Iris pigment epithelial cell (primary cell): ENCODE measurements at places on chromosomes 13 and 19.

DNA sequence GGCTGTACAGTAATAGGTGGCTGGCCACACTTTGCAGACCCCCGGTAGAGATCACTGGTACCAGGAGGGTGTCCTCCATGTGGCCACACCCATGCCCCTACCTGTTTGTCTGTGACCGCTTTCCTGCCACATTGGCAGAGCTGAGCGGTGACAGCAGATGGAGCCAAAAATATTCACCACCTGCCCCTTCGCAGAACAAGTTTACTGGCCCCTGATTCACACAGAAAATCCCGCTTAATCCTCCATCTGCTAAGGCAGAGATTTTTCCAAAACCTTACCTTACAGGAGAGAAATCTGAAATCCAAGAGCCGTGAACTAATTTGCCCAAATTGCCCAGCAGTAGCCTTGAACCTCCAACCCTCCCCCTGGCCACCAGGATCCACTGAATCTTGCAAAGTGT lies 52.1 kb downstream of the MYO9B start:
- no peak for DNase-seq

- peak; percentile 69 for DNase-seq
Observed at GRCh38 chr13:67148161-67148571, 82.0 kb downstream of the PCDH9 start.

DNA sequence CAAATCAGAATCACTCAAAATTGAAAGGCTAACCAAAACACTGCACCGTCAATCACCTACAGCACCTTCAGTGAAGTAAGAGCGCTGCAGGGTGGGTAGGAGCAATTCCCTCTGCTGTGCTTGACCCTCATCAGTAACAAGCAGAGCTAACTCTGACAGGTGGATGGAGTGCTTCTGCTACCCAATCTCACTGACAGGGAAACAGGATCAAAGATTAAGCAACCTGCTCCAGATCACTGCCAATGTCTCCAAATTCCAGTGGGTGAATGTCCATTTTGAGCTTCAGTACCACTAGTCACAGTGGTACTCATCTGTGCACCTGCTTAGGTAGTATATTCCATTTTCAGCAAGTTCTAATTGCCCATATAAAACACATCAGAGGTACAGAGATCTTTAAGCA lies 25.2 kb downstream of the BRD4 start:
- DNase-seq, result no peak

- DNase-seq, result no peak
Observed at GRCh38 chr13:88085036-88085435, 413.9 kb downstream of the SLITRK5 start.

GRCh38 chr13:112034846-112035245 lies 32.1 kb upstream of the SOX1 start:
- no peak for DNase-seq

GRCh38 chr13:31072041-31072440 lies 89.7 kb downstream of the HSPH1 start:
- DNase-seq, result peak; percentile 54

DNA sequence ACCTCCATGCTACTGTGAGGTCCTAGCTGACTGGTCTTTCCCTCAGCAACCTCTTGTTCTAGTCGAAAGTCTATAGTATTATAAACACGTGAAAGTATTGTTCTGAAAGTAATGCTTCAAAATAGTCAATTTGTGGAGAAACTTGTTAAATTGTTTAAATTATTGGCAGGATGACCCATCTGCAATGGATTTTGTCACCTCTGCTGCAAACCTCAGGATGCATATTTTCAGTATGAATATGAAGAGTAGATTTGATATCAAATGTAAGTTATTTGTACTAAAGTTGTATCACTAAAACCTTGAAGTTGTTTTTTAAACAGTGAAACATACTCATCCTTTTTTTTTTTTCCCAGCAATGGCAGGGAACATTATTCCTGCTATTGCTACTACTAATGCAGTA lies 25.9 kb downstream of the UBA2 start:
- no peak for DNase-seq

GRCh38 chr13:49292742-49293486 lies 45.2 kb downstream of the CDADC1 start:
- DNase-seq, result peak; percentile 81

DNA sequence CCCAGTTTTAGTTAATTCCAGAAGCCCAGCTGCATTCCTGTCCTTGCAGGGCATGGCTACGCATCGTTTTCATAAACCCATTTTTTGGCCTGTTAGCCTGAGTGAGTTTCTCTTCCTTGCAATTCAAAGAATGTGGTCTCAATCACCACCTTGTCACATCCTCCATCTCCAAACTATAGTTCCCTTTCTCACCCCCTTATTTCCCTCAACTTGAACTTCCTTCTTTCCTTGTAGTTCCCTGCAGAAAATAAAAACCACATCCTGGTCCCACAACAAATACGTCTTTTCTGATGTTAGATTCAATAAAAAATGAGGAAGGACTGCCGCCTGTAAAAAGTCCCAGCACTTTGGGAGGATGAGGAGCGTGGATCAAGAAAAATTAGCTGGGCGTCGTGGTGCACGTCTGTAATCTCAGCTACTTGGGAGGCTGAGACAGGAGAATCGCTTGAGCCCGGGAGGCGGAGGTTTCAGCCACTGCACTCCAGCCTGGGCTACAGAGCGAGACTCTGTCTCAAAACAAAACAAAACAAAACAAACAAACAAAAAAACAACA lies 13.2 kb downstream of the ADGRE3 start:
- DNase-seq, result no peak

- DNase-seq, result no peak
Observed at GRCh38 chr13:43157796-43158195, 134.4 kb downstream of the DNAJC15 start.

- DNase-seq, result peak; percentile 1
Observed at GRCh38 chr13:62014299-62014698, 598.6 kb upstream of the PCDH20 start.

GRCh38 chr19:13037161-13037560 lies 41.9 kb downstream of the NFIX start:
- DNase-seq, result peak; percentile 91

- DNase-seq, result no peak
Observed at GRCh38 chr13:88303157-88303556, 632.0 kb downstream of the SLITRK5 start.

- DNase-seq, result no peak
Observed at GRCh38 chr13:23701186-23701585, 131.0 kb downstream of the TNFRSF19 start.

- DNase-seq, result peak; percentile 47
Observed at GRCh38 chr13:49869519-49869918, 66.6 kb downstream of the SPRYD7 start.

GRCh38 chr19:54923276-54923675 lies 17.3 kb downstream of the NCR1 start:
- DNase-seq, result no peak

GRCh38 chr19:24040621-24041020 lies 46.4 kb upstream of the ZNF254 start:
- DNase-seq, result peak; percentile 45

DNA sequence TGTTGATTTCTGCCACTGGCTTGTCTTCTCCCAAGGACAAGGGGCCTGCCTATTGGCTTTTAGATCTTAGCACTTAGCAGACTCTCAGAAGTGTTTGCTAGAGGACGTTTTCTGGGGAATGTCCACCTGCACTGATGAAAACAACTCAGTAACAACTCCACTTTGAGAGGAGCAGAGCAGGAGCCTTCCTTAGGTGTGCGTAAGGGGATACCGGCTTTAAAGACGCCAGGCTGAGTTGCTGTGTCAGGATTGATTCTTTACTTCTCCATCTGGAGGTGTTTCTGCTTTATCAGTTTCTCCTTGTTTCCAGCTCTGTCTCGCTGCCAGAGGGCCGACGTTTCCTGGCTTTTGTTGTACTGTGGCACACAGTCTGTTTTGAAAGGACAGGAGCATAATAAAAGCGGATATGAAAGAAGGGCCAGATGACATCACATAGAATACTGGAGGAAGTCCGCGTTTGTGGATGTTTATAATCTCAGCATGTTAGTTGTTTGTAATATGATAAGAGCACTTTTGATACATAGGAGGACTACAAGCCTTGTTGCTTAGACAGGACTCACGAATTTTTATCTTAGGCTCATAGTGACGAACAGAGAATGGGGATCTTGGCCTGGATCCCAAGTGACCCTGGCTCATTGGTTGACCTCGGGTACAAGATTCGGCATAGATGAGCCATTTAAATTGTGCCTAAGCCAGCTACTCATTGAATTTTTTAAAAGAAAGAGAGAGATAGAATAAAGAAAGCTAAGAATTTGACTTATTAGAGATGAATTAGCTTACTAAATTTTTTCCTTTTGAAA lies 34.6 kb downstream of the COL4A2 start:
- DNase-seq, result peak; percentile 89

DNA sequence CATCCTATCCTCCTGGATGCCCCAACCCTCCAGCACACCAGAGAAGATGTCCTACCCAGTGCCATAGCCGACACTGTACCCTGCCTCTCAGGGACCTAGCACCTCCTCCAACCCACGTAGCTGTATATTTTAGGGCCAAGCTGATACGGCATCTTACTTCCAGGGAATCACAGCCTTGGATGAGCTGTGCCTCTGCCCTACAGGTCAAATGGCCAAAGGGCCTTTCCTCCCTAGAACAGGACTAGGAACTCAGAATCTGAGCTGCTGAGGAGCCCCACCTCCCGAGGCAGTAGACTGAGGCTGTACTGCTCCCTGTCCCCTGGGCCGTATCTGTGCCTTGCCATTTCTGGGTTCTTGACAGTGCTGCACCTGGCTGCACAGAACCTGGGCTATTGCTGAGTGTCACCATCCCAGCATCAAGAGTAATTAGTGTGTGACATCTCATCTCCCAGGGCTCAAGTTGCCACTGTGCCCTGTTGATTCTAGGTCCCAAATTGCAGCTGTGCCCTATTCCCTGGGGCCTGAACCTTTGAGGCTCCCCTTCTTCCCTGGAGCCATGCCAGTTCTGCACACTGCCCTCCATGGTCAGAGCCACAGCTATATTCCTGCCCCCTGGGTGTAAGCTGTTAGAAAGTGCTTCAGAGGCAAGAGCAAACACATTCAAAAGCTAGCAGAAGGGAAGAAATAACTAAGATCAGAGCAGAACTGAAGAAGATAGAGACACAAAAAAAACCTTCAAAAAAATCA lies 41.0 kb downstream of the VWA8 start:
- no peak for DNase-seq

- DNase-seq, result no peak
Observed at GRCh38 chr19:2600914-2601870, 101.3 kb downstream of the GNG7 start.

GRCh38 chr19:30060531-30061222 lies 118.6 kb downstream of the URI1 start:
- no peak for DNase-seq

DNA sequence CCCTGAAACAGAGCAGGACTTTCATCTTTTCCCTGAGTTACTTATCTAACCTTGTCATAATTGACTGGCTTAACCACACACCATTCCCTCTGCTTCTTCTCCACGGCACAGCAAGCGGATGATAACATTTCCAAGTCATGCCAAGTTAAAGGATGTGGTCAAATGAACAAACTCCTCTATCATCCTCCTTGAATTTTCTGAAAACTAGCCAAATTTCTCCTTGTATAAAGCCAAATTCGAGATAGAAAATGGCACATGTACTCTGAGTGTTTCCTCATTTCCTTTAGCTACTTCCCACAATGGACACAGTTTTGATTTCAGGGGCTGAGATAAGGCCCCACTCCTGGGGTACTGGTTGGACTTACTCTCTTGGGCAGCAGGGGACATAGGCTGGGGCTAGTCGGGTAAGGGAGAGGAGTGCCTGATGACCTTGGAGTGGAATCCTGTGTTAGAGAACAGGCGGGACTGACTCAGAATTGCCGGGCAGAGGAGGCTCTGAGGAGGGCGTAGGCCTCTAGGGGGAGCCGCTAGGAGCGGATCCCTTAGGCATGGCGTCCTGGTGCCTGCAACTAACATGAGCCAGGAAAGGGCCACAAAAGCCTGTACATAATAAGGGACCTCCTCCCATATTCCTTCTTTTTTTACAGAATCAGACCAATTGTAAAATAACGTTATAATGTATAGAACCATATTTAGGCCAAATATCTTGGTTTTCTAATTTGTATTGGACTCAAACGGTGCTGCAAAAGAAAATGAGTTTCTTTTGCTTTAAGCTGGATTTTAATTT lies 20.3 kb upstream of the TMTC4 start:
- peak; percentile 67 for DNase-seq

DNA sequence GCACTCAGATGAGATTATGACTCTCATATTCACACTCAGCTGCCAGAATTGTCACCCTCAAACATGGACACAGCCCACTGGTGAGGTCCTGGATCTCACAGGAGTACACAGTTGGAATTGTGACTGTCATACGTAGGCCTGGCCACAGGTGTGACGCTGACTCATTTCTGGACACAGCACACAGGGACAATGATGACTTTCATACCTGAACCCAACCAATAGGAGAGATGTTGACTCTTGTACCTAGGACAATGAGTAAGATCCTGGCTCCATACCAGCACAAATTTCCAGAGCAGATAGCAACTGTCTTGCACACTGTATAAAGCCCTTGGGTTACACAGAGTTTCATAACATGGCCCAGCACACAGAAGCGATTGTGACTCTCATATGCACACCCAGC lies 46.4 kb downstream of the ZNF85 start:
- no peak for DNase-seq
